ENCODE measurements at places on chromosomes 6 and 20.

DNA sequence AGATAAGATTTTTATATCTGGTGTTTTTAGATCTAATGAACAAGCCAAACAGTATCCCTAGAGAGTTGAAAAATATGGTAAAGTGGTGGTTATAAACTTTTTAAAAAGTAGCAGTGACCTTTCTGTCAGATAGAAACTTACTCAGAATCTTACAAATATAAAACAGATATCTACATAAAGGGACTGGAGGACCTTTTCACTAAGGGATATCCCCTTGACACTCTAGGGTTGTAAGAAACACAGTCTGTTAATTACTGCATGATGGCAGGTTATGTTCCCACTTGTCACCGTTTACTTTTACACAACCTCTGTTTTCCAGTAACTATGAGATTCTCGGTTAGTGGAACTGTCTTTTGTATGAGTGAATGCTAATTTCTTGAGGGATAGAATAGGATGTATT lies 11.5 kb downstream of the CFAP206 start:
- DNase-seq, result no peak

DNA sequence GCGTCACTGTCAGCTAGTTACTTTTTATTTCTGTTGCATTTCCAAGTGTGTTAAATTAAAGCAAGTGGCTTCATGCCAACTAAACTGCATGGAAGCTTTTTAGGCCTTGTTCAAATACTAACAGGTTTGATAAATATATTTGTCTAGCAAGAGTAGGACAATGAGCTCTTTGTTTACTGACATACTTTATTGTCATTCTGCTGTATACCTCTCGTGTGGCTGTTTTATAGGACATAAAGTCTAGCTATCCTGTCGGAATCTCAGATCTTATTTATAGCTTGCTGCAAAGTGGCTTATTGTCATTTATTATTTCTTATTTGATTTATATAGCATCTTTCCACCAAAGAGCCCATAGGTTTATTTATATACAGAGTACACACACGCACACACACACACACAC lies 711.1 kb downstream of the KIF16B start:
- no peak for DNase-seq

DNA sequence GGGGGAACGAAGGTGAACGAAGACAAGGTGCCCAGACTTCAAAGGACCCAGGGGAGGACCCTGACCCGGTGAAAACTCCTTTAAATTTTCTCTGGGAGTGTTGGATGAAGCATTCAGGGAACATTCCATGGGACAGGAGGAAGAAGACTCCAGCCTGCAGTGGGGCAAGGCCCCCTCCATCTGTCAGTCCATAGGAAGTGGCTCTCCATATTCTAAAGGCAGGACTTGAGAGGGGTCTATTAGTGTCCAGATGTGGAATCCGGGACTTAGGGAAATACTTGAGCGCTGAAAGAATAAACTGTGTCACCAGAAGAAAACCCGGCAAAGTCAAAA lies 3.2 kb upstream of the BPIFA2 start:
- no peak for DNase-seq

DNA sequence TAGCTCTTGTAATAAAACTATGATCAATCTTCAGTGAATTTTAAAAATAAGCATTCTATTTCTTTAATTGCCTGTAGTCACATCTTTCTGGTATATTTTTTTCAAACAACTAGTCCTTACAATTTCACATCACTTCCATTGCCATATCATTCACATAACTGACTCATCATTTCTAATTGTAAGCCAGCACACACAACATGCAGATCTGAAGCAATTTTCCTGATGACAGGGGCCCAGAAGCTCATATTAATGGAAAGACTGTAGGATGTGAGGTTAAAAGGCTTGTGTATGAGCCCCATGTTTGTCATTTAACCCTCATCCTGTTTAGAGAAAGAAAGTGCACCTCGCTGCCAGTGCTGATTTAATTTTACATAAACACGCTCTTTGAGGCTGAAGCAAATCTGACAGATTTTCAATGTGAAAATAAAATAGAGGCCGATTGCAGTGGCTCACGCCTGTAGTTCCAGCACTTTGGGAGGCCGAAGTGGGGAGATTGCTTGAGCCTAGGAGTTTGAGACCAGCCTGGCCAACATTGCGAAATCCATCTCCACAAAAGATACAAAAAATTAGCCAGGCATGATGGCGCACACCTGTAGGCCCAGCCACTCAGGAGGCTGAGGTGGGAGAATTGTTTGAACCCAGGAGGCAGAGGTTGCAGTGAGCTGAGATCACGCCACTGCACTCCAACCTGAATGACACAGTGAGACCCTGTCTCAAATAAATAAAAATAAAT lies 40.1 kb upstream of the LTV1 start:
- DNase-seq, result no peak

DNA sequence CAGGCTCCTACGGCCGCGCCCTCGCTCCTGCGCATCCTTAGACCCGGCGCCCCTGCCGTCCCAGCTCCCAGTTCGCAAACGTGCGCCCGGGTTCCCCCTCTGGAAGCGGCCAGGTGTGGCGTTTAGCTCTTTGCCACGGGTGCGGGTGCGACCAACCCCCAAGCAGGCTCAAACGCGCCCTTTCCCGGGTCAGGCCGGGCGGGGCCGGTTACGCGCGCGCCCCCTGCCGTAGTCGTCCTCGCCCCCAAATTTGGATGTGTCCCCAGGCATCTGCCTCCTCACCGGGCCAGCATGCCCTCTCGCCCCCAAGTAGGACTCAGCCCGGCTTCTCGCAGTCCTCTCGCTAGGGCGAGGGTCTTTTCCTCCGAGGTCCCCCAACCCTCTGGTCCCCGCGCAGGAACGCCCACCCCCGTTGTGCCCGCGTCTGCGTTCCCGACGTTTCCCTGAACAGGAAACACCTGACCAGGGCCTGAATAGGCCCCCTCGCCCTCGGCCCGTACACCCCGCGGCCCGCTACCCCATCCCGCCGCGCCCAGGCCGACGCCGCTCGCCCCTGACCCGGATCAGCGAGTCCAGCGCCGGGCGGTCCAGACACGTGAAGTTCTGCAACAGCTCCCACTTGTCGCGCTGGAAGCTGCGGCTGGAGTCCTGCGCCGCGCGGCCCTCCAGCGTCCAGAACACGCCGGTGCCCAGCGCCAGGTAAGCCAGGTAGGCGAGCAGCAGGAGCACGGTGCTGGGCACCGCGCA lies 520 bp downstream of the KCNK17 start:
- peak; percentile 18 for DNase-seq

Data from stimulated activated CD4-positive, alpha-beta T cell treated with anti-CD3 and anti-CD28 coated beads, Interleukin-15, amount 100 ng/mL, for 24 hours (primary cell).